HS-5 (cell line): ENCODE measurements at places on chromosomes 2 and 18.

DNA sequence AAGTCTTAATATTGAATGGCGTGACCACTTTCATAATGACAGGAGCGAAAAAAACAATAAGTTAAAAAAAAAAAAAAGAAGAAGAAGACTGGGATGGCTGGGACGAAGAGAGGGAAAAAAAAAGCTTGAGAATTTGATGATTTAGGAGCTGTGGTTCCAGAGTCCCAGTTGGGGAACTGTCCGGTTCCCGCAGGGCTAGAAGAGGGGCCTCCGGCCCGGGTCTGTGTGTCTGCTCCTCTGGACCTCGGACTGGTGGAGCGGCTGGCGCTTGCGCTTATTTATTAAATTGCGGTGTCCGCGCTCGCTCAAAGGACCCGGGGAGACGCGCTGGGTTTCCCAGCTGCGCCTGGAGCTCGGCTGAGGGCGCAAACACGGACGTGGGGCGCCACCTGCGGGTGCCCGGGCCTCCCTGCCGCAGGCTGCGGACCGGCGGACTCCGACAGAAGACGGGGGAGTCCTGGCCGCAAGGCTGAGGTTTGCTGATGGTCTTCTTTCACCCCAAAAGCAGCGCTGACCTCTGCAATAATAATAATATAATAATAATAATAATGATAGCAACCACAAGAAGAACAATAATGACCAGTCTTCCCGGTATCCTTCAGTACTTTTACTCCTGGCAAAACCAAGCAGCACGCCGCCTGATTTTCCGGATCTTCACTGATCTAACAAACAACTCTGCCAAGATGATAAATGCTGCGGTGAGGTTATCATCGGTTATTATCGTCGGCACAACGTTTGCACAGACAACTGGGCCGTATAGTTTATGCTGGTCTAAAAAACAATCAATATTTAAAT, at the start of gene CBLN2:
Gene CBLN2, minus strand, starts transcription at position 251 of the 795 bp plus-strand sequence. CDS start 2,182 bp downstream, outside the sequence.
- DNase-seq, result peak; percentile 18

- no peak for DNase-seq
Measured at GRCh38 chr2:173571887-173572680, 217.4 kb downstream of the CDCA7 start.

DNA sequence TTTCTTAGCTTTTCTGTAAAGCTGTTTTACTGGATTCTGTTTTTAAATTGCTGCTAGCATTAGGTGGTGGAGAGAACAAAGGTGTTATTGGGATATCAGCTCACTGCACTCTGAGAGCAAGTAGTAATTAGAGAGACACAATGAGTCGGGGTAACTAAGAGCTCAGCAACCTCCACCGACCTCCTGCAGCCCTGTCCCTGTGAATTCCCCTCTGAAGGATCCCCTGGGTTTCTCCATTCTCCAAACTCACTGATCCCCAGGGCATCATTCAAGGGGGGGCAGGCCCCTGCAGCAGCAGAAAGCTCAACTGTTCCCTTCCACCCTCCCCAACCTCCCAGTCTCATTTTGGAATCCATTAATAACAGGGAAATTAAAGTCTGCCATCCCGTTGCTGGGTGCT, 73.0 kb downstream of the MTCL1 start:
- DNase-seq, result no peak

GRCh38 chr18:60471652-60472051, 99.1 kb upstream of the MC4R start:
- DNase-seq, result no peak

GRCh38 chr2:30688956-30689401, 118.3 kb downstream of the CAPN13 start:
- no peak for DNase-seq
